Esophagus muscularis mucosa (tissue), 4 donors: ENCODE measurements at places on chromosomes 2 and 18. TPM values are rescaled to one million over a fixed set of nuclear protein-coding genes. Genes with fewer than 3 reads are reported as not detected.
A peak's percentile ranks its signal among the peaks of the same experiment; 100 is the strongest.

DNA sequence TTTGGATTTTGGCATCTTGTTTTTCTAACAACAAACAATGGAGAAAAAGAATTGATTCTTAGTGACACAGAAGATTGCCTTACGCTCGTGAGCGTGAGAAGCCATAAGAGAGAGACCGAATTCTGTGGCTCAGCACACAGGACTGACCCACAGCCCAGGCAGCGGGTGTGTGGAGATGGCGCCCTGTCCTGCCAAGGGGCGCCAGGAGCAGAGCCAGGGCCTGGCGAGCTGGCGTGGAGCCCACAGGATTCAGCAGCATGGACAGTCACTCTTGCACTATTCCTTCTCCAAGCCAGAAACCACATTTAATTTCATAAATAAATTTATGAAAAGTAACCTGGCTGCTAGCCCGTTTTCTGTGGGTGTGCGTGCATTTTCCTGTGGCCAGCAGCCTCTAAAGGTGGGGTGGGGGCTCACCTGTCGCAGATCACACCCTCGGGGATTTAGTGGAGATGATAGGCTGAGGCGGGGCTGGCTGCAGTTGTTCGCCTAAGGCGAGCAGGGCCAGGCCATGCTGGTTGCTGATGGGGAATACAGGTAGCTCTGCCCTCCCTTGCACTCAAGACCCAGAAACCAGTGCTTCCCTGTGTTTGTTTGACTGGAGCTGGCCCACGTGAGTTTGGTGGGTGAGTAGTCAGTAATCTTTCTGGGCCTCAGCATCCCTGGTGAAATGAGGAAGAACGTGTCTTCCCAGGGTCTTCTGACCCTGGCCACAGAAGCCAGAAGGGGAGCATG, 46.2 kb downstream of the FAM168B start:
- H3K4me1 ChIP-seq = no peaks in the 10 kb centered on the region
- DNase-seq = no peak
- no peak overlapping the region for H3K4me3 ChIP-seq
- H3K27me3 ChIP-seq = no peaks in the 10 kb centered on the region

RAD51AP2 gene
- total RNA-seq = not detected

GRCh38 chr2:101829429-101829828, 131.9 kb downstream of the MAP4K4 start:
- H3K27ac ChIP-seq = peak overlapping the region; percentile 69
- no peak for DNase-seq
- no peaks in the 10 kb centered on the region for H3K27me3 ChIP-seq
- peaks cover 21% of the 10 kb centered on the region for H3K36me3 ChIP-seq
- H3K4me1 ChIP-seq = peaks cover 57% of the 10 kb centered on the region

CNPPD1 gene
- total RNA-seq = 65.3 TPM

ARHGAP15 gene
- 7.1 TPM for total RNA-seq

- H3K4me1 ChIP-seq = peaks cover 63% of the 10 kb centered on the region
- H3K4me3 ChIP-seq = peak overlapping the region; percentile 3
Observed at GRCh38 chr2:147888680-147889079, 43.9 kb downstream of the ACVR2A start.

DNA sequence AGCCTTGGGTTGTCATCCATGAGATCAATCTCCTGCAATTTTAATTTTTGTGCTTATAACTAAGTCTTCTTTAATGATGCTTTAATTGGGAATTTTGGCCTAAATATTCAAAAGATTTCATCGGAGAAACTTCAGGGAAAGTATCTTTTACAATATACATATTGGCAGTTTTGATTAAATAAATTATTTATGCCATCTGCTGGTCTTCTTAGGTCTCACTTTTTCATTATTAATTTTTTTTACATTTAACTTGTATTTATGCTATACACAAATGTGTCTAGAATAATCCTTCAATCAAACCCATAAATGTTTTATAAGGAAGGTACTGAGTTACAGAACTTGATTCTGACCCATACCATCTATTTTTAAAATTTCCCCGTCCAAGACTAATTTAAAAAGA, 95.1 kb upstream of the XPO1 start:
- H3K4me3 ChIP-seq = no peak overlapping the region
- H3K36me3 ChIP-seq = no peaks in the 10 kb centered on the region
- no peak for DNase-seq
- no peaks in the 10 kb centered on the region for H3K27me3 ChIP-seq

DNA sequence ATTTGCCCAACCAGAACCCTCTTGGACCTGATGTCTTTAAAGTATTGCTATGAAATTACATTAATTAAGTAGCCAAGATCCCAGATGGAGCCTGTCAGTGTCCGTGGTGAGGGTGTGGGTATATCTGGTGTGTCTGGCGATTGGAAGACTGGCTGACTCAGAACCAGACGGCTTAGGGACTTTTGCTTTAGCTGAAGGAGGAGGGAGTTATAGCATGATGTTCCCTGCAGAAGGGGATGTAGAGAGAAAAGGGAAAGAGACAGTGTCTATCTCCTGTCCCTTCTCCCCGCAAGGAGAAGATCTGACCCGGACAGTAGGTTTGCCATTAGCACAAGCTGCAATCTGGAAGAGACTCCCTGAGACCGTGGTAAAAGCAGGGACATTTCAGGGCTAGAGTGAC, 60.6 kb downstream of the POU3F3 start:
- no peaks in the 10 kb centered on the region for H3K36me3 ChIP-seq
- H3K4me1 ChIP-seq = no peaks in the 10 kb centered on the region
- DNase-seq = peak; percentile 90
- H3K27me3 ChIP-seq = no peaks in the 10 kb centered on the region
- H3K4me3 ChIP-seq = no peak overlapping the region

DNA sequence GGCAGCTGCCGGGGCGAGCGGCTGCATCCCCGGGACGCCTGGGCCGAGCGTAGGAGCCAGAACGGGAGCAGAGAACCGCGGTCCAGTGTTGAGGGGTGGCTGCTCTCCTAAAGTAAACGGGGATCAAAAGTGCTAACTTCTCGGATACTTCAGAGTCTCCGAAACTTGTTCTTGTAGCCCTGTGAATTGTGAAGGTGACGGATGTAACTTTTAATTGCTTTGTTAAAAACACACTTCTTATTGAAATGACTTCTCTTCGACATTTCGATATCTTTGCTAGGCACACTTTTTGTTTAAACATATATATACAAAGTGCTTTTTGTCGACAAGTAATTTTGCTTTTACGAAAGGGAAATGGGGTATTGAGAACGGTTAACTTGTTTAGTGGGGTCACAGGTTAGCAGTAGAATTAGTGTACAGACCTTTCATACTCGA, 540 bp downstream of the ATP9B start:
- H3K4me3 ChIP-seq = peak overlapping the region; percentile 98
- H3K36me3 ChIP-seq = no peaks in the 10 kb centered on the region
- H3K27me3 ChIP-seq = no peaks in the 10 kb centered on the region
- H3K27ac ChIP-seq = peak overlapping the region; percentile 95
- DNase-seq = no peak
